ENCODE measurements at places on chromosomes 11 and 22.

- H3K27me3 ChIP-seq = peaks cover 9% of the 10 kb centered on the region
- H3K4me3 ChIP-seq = peak overlapping the region; percentile 70
- no peak overlapping the region for H3K27ac ChIP-seq
- H3K36me3 ChIP-seq = peaks cover 4% of the 10 kb centered on the region
- H3K4me1 ChIP-seq = peaks cover 33% of the 10 kb centered on the region
Measured at GRCh38 chr22:24423519-24424000, 3.8 kb upstream of the ADORA2A start.

DNA sequence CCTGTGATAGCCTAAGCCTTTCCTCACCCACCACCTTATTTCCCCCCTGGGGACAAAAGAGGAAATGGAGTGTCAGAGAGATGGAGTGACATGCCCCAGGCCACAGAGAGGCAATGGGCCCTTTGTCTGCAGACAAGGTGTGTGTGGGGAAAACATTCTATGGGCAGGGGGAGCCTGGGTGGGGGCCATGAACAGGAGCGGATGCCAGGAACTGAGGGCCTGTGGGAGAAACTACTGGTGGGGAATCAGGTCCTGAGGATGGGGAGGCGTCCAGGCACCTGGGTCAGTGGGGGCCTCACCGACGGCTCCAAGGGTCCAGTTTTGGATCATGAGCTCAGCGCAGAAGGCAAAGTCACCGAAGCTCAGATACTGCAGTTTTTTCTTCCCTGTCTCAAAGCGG is 3.0 kb downstream of the FIBP start:
- DNase-seq = no peak
- H3K36me3 ChIP-seq = peaks cover 55% of the 10 kb centered on the region
- H3K27me3 ChIP-seq = no peaks in the 10 kb centered on the region
- no peak overlapping the region for H3K4me3 ChIP-seq
- H3K27ac ChIP-seq = no peak overlapping the region

- H3K4me3 ChIP-seq = no peak overlapping the region
- no peaks in the 10 kb centered on the region for H3K36me3 ChIP-seq
- H3K27ac ChIP-seq = no peak overlapping the region
- peaks cover 20% of the 10 kb centered on the region for H3K27me3 ChIP-seq
- H3K4me1 ChIP-seq = peaks cover 9% of the 10 kb centered on the region
- DNase-seq = no peak
Measured at GRCh38 chr11:68867066-68867465, 25.4 kb upstream of the CPT1A start.

DNA sequence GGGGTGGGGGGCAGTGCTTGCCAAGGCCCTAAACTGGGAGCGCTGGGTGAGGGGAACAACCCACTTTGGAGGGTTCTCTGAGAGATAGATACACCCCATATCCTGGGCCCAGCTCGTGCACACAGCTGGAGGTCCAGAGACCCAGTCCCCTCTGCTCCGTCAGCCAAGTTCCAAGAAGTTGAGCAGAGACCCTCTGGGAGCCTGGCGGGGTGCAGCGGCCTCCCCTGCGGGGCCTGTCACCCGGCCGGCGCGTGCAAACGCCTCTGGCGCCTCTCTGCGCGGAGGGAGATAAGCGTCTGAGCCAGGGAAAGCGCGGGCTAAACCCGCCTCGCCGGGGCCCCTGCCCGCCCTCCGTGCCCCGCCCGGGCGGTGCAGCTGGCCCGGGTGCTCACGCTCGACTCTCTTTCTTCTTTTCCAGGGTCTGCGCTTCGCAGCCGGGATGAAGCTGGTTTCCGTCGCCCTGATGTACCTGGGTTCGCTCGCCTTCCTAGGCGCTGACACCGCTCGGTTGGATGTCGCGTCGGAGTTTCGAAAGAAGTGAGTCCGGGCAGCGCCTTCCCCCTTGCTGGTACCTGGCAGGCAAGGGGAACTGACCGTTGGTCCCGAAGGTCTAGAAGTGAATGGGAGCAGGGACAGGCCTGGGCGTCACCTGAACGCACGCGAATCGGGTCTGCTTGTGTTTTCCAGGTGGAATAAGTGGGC is 540 bp downstream of the ADM start:
- peak overlapping the region; percentile 69 for H3K4me3 ChIP-seq
- H3K36me3 ChIP-seq = peaks cover 3% of the 10 kb centered on the region

DNA sequence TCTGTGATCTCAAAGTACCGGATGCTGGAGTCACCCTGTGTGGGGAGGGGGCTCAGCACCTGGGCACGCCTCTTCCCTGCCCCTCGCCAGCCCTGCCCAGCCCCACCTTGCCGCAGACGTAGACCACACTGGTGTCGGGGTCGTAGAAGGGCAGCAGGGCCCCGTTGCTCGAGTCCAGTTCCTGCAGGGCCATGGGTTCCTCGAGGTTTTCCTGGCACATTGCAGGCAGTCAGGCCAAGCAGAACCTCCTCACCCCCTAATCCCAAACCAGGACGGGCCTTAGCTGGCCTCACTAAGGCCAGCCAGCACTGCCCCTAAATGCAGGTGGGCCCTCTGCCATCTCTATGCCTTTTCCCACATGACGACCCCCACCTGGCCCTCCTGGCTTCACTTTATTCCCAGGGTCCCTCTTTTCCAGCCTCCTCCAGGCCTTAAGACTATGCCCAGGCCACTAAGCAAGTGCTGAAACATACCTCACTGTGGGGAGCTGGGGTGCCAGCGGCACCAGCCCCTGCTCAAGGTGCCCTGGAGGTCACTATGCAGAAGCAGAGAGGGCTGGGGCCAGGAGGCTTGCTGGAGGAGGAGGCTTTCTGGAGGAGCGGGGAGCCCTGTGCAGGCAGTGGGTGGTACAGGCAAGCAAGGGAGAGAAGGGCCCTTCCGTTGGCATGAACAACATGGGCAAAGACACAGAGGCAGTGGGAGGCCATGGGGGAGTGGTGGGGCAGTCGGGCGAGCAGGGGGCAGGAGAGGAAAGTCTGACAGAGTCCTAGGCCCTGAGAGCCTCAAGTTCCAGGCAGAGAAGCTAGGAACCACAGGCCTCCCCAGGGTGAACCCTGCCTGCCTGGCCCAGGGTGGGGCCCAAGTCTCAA is 2.8 kb downstream of the CORO1B start:
- DNase-seq = no peak
- peaks cover 40% of the 10 kb centered on the region for H3K4me1 ChIP-seq
- peaks cover 37% of the 10 kb centered on the region for H3K36me3 ChIP-seq
- peak overlapping the region; percentile 94 for H3K4me3 ChIP-seq
